ENCODE measurements at places on chromosomes 4 and X.

- no peak for DNase-seq
Observed at GRCh38 chrX:132837967-132838366, 120.5 kb downstream of the HS6ST2 start.

DNA sequence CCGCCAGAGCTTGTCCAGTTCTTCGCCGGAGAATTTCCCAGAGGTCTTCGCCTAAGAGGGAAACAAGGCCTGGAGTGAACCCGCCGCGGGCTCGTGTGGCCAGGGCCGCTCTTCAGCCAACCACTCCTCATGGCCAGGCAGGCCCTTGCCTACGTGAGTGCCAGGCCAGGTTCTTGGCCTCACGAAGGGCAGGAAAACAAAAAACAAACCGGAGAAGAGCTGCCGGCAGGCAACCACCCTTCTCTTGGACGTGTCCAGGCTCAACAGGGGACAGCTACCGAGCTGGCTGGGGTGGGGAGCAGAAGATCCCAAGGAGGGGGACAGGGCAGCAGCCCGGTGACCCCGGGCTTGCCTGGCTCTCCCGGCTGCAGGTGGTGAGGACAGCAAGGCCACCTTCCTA lies 13.3 kb downstream of the LRPAP1 start:
- DNase-seq = no peak

GRCh38 chr4:186345184-186345583 lies 79.2 kb downstream of the F11 start:
- DNase-seq = no peak

DNA sequence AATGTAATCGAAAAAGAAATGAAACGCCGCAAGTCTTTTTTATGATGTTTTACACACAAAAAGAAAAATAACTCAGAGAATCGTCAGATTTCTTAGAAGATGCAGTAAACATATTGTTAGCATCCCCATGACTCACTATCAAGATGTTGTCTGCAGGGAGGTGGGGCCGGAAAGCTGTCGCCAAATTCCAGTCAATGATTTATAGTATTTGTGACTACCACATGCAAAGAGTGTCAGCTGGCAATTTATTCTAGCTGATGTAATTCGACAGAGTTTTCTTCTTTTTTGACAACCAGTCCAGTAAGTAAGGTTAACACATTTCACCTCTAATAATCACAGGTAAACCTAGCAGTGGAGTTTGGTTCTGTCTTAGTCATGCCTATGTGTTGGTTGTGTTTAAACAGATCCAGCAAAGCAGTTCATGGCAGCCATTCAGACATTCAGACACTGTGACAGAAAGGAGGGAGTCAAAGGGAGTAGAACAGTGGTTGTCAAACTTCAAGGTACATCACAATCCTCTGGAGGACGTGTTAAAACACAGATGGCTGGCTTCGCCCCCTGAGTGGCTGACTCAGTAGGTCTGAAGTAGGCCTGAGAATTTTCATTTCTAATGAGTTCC lies 19.8 kb upstream of the PPP1R2C start:
- no peak for DNase-seq

GRCh38 chrX:38890963-38891362 lies 89.7 kb downstream of the MID1IP1 start:
- no peak for DNase-seq

GRCh38 chr4:186487726-186488125 lies 67.6 kb downstream of the MTNR1A start:
- no peak for DNase-seq

GRCh38 chrX:47227334-47227583 lies 5.5 kb upstream of the USP11 start:
- DNase-seq = no peak

DNA sequence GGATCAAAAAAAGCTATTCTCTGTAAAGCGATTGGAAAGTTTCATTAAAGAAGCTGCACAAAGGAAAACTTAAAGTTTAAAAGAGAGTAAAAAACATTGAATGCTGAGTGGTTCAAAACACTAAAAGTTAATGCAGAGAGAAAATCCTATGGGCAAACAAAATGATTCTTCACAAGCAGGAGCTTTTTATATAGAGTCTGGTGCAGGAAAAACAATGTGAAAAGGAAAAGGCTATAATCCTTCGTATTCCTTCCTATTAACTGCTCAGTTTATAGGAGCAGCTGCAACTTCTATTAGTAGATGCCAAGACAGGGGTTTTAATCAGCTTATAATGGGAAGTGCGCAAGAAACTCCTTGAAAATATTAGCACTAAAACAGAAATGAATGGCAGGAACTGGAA lies 100.7 kb downstream of the PDGFC start:
- no peak for DNase-seq

DNA sequence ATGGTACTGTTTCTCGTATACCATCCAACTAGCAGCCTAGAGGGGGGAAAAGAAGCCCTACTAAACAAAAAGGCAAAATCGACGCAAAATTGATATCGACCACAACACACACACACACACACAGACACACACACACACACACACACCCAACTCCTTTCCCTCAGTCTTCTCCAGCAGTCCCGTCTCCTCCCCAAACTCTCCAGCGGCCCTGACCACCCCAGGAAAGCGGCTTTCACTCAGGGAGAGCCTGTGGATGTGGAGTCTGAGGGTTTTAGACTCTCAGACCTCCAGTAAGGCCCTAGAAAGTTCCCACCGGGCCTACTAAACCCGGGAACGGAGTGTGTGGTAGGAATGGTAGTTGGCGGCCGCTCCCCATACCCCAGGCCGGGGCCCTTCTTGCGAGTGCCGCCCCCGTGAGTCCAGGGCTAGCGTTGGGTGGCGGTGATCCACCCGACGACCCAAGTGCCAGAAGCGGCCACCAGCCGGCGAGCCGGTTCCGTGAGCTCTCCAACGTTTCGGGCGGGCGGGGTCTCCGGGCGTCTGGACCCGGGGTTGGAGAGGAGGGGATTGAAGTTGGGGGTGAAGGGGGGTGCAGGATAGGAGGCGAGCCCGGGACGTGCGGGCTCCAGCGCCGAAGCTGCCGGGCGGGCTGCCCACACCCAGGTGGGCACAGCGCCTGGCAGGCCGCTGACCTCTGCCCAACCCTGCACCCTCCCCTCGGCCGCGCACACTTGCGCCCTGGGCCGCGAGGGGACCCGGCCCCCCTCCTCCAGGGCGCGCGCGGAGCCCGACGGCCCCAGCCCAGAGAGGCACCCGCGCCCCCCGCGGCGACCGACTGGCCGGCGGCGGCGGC lies 13.7 kb downstream of the ARX start:
- DNase-seq = no peak

- no peak for DNase-seq
Observed at GRCh38 chrX:101260435-101260834, 30.7 kb downstream of the TAF7L start.

DNA sequence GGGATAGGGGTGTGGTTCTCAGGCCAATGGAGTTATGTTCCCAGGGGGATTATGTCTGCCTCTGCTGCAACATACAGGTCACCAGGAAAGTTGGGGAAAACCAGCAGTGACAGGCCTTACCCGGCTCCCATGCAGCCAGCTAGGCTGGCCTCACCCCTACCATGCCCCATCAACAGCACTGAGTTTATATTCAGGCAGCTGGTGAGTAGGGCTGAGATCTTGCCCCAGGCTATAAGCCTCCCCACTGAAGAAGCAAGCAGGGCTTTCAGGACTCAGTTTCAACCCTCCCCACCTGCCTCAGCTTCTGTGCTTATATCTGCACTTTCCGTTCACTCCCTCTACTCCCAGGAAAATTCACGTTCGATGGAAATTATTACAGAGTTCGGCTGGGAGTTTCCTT lies 122.4 kb upstream of the PGRMC2 start:
- DNase-seq = no peak

DNA sequence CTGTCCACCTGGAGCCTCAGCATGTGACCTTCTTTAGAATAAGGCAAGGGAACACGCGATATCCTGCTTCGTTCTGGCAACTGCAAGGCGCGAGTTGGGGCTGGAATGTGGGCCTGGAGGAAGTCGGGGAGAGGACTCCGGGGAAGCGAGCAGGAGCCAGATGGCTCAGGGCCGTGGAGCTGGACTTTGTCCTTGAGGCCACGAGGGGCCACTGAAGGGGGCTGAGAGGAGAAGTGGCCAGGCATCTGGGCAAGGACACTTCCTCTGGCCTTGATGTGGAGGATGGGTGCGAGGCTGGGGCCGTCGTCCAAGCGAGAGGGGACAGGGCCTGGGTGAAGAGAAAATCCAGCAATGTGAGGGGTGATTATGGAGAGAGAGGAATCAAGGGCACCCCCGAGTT lies 12.2 kb upstream of the DUSP9 start:
- no peak for DNase-seq

GRCh38 chr4:159177265-159178150 lies 74.6 kb downstream of the RAPGEF2 start:
- DNase-seq = no peak

DNA sequence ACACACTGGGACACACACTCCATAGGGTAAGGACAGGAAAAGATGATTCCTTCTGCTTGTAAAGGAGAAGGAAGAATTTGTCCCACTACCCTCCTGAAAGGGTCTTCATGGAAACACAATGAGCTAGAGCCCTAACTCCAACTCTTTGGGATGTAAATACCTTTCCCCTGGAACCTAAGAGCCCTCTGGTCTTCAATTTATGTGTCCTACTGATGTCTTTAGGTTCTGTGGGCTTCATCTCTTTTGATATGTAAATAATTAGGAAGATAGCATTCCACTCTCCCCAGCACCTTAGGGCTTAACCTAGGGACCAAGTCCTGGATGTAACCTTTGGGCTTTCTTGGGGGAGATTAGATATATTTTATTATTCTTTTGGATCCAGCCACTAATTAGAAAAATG lies 38.3 kb downstream of the PF4 start:
- no peak for DNase-seq
